ENCODE measurements at places on chromosomes 7 and 10.

DNA sequence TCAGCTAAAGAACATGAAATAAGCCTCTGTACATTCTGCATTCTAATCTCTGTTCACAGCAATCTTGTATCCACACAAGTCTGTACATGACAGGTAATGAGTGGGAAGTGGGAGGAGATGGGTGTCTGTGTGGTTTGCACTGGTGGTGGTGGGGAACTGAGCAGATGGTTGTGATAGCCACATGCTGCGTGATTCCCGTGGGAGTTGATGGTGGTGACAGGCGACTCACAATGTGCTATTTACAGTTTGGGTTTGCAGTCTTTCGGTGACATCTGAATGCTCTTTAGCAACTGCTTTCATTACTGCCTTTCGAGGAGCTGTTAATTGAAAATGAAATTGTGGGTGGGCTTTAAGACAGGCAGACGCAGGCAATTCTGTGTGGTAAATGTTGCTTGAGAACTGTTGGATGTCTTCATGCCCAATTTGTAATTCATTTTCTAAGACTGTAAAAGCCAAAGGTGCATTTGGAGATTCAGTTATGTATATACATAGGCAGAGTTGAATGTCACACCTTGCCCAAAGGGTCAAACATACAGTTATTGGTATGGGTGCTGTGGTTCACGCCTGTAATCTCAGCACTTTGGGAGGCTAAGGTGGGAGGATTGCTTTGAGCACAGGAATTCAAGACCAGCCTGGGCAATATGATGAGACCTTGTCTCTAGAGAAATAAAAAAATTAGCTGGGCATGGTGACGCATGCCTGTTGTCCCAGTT lies 308.2 kb downstream of the AUTS2 start:
- peak; percentile 17 for DNase-seq

GRCh38 chr10:77106676-77107075 lies 530.9 kb downstream of the KCNMA1 start:
- DNase-seq, result no peak

GRCh38 chr10:19847321-19847720 lies 31.1 kb downstream of the PLXDC2 start:
- peak; percentile 55 for DNase-seq

- no peak for DNase-seq
These were observed 171.5 kb downstream of the CCSER2 start for GRCh38 chr10:84499846-84500245.

DNA sequence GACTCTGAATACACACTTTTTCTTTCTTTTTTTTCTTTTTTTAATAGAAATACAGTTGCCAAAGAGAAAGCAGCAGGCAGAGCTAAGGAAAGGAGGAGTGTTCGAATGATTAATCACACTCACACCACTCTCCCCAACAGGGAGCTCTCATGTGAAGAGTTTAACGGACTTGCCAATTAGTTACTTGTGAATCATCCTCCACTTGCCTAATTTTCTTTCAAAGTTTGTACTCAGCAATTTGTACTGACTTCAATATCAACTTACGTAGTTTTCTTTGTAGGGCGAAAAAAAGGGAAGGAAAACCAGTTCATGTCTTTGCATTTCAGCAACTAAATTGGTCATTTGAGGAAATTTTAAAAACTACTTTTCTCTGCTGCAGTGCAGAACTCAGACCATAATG lies 109.2 kb downstream of the PIP4K2A start:
- no peak for DNase-seq

DNA sequence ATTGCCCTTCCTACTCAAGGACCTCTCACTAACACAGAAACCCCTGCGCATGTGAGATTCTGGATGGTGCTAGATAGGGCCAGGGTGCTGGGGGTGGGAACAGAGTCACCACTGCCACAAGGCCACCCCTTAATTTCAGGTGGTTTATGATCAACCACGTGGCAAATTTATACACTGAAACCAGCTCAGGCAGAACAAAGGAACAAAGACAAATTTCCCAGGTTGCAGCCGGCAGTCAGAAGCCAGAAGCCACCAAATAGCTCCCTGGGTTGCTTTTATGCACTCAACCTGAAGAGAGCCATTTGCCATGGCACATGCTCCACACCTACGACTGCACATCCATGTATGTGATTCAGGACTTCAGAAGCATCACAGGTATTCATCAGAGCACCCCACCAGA lies 2.5 kb downstream of the VOPP1 start:
- DNase-seq, result no peak

- no peak for DNase-seq
These were observed 1.6 kb downstream of the SUV39H2 start for GRCh38 chr10:14880229-14880628.

DNA sequence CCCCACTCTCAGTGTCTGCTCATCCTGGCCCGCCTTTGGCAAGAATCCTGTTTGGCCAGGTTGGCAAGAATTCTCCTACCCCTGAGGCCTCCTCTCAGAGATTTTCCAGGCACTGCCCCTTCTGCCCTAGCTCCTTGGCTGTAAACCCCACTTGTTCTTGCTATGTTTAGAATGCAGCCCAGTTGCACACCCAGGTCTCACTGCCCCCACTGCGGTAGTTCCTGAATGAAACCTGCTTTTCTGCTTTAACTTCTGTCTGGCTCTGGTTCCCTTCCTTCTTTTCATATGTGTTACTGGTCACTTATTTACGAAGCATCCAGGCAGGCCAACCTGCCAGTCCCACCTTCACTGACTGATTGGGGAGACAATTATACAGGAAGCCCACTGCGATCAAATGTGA lies 576.9 kb downstream of the GLRX3 start:
- no peak for DNase-seq

GRCh38 chr10:29613791-29614190 lies 21.0 kb downstream of the SVIL start:
- no peak for DNase-seq

DNA sequence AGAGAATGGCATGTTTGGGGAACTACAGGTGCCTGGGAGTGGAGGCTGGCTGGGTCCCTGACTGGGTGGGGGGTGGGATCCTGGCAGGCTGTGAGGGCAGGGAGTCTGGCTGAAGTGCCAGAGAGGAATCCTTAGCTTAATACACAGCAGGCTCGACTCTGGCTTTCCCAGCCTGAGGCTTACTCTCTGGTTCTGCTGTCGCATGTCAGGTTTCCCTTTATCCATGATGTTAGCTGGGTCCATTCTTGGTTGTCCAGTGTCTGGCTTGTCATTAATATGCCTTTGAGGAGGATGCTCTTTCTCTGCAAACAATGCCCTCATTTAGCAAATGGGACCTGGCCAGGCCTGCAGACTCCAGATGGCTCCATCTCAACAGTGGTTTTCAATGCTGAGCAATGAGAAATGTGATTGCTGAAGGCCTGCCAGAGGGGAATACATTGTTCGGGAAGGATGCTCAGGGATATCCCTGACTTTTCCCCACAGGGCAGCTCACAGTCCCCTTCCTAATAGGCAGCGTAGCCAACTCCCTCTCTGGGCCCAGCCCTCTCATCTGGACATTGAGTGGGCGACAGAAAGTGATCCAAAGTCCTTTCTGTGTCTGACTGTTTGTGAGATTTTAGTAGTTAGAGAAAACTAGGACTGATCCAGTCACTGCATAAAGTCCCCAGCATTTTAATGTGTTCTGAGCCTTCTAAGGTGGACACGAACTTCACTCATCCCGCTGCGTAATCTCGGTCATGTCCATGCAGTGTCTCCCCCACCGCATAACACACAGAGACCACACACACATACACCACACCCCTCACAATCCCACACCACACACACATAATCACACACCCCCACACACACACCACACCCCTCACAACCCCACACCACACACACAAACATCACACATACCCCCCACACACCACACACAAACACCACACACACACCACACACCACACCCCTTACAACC lies 124.9 kb downstream of the ANLN start:
- DNase-seq, result no peak

DNA sequence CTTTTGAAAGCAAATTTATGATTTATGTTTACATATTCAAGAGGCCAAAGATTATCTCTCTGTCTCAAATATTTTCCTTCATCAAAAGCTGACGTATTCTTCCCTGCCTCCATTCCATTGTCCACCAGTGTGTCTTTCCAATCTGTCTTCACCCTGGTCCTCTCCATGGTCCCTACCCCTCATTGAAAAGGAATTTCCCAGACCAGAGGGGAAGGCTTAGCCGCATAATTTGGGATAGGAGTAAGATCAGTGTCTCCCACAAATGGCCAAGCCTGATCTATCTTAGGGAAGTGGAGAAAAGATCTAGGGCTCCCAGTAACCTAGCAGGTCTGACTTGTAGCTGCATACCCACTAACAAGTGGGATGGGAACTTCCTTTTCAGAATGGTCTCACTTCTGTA lies 46.3 kb upstream of the ZNF800 start:
- no peak for DNase-seq

DNA sequence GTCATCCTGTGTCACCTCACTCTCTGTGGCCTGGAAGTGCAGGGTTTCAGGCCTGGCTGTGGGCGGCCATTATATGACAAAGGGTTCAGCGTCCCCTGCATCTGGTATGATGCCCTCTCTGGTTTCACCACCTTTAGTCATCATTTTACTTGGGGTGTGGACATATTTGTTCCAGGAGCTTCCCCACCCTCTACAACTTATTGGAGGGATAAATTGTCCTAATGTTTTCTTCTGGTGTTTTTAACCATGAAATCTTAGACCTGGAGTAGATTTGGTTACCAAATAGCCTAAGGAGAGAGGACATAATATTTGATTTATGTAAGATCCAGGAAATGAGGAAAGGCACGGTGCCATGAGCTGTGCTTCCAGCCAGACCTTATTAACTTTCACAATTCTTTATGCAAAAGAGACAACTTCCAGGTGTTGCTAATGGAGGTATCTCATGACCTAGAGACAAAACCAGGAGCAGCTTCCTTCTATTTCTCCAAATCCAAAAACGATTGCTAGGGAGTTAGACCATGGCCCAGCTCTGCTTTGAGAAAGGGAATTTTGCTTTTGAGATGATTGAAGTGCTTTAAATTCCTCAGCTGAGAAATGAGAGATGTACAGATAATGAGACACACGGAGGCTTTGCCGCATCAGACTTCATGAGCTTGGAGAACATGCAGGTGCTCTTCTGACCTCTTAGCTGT lies 20.9 kb downstream of the WBP1L start:
- DNase-seq, result no peak

DNA sequence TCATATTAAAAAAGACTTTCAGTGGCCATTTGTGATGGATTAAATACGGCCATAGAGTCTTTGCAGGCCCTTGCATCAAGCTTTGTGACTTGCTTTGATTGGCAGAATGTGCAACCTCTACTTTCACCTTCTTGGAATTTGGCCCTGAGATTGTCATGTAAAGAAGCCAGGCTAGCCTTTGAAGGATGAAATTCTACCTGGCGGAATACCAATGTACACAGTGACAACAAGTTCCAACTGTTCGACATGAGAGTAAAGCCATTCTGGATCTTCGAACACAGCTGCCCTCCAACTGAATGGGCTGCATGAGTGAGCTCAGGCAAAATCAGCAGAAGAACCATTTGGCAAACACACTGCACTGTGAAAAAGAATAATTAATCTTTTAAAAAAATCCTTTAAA lies 321.3 kb downstream of the PHF14 start:
- no peak for DNase-seq

GRCh38 chr10:22258471-22258870 lies 40.7 kb upstream of the EBLN1 start:
- no peak for DNase-seq

DNA sequence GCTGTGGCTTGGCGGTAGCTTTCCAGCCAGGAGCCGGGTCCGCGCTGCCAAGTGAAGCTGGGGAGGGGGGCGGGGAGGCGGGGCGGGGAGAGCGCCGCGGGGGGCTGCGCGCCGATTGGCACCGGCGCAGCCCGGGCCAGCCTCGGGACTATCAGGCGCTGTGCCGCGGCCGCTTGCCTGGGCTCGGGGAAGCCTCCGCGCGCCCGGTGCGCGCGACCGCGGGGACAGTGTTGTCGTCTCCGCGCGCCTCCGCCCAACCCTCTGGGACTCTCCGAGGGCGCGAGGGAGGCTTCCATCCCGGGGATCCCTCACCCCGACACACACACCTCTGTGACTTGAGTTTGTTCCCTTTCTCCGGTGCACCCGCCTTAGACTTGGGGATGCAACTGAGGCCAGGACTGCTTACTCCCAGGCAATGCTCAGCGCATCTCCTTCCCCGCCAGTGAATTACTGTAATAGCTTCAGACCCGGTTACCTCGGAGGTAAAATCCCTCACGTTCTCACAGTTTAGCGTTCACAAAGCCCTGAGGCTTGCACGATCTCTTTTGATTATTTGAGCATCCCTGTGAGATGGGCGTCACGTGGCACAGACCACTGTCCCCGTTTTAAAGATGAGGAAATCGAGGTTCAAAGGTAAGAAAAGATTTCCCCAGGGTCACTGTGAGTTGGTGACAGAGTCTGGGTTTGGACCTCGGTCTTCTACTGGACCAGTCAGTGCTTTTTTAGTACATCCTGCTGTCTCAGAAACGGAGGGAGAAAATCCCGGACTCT lies at the start of gene NKX1-2:
NKX1-2 (minus strand) TSS at position 24 of the 771 bp plus-strand sequence. CDS start 92 bp downstream, outside the sequence.
- DNase-seq, result no peak

DNA sequence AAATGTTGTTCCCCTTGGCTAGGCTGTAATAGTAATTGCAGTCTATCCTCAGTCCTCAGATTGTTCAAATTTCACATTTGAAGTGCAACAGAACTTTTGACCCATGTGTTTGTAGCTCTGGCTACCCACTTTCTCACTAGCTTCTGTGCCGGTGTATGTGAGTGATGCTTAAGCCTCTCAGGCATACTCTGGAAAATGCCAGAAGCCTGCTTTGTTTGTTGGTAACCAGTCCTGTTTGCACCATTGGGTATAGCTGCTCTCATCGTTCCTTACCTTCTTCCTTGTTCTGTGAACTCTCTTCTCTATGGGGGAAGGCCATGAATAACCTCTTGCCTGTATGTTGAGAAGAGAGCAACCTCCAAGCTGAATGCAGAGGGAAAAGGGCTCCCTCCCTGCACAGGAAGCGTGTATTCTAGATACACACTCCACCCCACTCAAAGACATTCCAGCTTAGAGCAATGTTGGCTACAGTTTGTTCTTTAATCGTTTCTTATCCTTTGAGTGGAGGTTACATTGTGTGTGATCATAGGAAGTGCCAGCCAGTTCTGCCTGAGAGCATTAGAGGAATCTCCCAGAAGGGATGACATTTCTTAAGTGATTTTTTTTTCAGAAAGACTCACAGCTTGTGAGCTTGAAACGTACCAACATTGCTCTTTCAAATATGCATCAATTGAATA lies 40.5 kb downstream of the C1QL3 start:
- no peak for DNase-seq

DNA sequence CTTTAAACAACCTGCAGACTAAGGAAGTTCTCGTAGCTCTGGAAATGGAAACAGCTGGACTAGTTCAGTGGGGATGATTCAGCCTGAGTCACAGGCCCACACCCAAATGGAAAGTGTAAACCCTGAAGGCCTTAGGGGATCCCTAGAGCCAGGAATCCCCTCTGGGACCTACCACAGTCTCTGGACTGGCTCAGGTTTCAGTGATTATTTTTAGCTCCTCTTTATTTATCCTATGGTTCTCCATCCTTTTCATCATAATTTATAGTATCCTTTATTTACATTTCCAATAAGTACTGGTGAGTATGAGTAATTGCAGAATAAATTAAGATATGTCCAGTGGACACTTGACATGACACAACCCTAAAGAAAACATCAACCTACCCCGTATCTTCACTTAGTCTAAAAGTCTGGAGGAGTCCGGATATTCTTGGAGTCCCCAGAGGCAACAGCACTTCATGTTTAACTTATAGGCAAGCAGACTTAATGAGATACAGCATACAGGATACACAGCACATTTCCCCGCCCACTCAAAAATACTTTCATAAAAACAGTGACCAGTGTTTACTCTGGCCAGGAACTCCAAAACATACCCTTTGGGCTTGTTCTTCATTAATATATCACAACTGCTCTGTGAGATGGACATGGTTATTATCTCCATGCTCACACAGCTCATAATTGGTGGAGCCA lies 28.4 kb upstream of the SEMA3E start:
- peak; percentile 90 for DNase-seq
